ENCODE measurements at places on chromosomes 16 and 17.

GRCh38 chr17:8806926-8807550 lies 7.9 kb upstream of the MFSD6L start:
- DNase-seq, result no peak

DNA sequence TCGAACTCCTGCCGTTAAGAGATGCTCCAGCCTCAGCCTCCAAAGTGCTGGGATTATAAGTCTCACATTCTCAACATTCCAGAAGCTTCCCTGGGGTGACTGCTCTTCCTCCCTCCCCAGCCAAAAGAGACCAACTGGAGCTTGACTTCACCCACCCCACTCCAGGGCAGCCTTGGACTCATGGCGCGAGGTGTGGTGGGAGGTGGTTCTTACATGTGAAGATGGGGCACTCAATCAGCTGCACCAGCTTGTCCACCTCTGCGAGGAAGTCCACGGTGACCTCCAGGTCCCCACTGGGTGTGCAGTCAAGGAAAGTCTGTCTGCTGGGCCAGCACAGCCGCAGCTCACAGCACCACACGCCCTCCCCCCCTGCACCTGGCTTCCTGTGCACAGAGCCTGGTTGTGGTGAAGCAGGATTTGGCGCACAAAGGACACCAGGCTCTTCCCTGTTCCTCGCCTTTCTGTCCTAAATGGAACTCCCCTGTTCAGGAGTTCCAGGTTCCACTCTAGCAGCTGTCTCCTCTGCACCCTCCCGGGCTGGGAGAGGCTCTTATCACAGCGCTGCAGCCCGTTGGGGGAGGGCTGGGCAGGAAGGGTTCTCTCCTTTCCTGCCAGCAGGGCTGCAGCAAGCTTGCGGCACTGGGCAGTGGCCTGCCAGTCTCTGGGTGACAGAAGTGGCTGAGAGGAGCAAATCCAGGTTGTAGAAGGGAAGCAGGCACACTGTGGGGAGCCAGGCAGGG lies 9.6 kb upstream of the MTSS2 start:
- no peak for DNase-seq

GRCh38 chr17:72631949-72632684 lies 460.4 kb downstream of the SLC39A11 start:
- DNase-seq, result no peak

DNA sequence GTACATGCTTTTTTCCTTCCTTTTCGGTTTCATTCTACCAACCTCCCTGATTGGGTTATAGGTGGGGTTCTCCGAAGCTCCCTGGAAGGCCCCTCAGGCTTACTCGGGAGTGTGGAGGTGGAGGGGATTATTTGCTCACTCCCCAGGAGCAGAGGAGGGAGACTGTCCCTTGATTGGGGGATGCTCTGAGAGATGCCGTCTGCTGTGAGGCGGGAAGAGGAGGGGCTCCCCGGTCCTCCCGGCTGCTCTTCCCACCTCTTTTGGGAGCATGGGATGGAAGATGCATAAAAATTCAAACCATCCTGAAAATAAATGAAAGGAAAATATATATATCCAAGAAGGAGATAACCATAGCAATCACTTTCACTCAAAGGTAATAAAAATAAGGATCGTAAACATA lies 16.1 kb upstream of the RPTOR start:
- peak; percentile 59 for DNase-seq

DNA sequence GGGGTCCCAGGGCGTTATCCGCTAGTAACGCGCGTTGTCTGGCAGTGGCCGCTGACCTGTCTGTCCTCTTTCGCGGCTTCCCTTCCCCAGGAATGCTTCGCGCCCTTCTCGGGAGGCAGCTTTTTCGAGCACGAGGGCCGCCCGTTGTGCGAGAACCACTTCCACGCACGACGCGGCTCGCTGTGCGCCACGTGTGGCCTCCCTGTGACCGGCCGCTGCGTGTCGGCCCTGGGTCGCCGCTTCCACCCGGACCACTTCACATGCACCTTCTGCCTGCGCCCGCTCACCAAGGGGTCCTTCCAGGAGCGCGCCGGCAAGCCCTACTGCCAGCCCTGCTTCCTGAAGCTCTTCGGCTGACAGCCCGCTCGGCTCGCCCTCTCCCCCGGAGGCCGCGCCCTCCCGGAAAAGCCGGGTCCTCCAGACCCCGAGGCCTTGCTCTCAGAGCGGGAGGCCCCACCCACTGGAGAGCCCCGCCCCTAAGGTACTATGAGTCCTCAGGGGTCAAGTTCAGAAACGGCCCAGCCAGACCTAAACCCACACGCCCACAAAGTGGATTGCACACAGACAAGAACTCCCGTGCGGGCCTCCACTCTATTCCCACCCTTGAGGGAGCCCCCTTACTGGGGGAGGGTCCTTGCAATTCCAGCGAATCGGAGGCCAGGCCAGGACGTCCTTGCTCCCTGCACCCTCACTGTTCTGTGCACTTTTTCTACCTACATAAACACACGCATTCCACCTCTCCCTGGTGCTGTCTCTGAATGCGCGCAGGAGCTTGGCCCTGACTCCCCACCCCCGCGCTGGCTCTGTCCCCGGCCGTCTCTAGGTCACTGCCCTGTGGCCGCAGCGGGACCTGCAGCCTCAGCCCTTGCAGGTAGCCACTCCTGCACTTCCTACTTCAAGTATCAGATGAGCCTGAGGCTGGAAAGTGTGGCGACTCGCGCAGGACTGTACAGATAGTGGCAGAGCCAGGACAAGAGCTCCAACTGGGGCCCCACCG lies 5.4 kb upstream of the SLC5A2 start:
- no peak for DNase-seq

- DNase-seq, result no peak
Observed at GRCh38 chr16:88978608-88979346, 1.8 kb upstream of the CBFA2T3 start.

- peak; percentile 75 for DNase-seq
Observed at GRCh38 chr17:5587438-5588032, 3.2 kb upstream of the NLRP1 start.

- no peak for DNase-seq
Observed at GRCh38 chr17:57559634-57560318, 185.3 kb downstream of the CCDC182 start.

DNA sequence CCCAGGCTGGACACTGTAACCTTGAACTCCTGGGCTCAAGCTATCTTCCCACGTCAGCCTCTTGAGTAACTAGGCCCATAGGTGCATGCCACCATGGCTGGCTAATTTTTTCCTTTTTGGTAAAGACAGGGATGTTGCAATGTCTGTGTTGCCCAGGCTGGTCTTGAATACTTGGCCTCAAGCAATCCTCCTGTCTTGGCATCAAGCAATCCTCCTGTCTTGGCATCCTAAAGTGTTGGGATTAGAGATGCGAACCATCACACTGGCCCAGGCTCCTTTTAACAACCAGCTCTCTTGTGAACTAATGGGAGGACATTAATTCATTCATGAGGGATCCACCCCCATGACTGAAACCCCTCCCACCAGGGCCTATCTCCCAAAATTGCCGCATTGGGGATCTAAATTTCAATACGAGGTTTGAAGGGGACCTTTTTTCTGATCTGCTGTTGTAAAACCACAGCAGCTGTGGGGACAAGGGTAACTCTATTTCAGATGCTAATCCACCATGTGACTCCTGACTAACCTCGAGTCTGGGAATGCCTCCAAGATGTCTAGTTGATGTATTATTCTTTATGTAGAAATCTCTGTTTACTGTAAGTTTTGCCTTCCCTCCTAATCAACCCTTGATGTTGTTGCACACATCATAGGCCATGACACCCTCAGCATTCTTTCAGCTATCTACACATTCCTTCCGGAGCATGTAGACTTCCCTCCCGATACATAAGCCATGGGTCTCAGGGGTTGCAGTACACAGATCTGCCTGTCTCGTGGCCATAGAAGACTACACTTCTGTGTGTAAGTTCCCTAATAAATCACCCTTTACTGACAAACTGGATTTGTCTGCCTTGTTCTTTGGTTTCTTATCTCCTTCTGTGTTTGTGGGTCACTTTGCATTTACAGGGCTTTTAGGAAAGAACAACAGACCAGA lies 37.6 kb downstream of the RNF112 start:
- DNase-seq, result no peak

DNA sequence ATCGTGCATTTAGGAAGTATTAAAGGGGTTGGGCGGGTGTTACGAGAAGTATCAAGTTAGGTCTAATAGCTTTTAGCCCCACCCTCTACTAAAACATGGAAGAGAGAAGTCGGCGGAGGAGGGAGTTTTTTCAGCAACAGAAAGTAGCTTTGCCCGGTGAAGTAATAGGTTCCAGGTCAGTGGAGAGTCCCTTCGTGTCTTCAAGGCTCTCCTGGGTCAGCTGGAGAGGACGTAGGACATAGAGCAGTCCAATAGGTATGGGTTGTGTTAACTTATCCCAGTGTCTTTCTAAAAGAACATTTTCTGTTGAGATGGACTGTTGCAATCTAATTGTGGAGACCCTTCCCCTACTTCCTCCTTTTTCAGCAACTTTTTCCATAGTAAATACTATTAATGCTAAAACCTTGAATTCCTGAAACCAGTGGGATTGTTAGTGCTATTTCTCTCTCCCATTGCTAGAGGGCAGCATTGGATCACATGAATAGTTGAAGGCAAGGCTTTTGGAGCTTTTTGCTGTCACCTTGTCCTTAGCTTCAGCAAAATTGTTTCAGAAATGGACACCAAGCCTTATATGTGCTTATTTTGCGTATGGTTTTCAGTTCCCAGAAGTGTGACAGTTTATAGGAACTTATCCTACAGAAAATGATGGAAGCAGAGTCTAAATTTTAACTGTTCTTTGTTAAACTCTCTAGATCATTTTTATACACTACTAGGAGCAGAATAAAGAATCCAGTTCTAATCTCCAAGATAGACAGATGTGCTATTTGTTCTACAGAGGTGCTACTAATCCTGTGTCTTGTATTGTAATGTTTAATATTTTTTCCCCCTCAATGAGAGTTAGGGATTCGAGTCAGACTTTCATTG lies 38.4 kb downstream of the UTP18 start:
- DNase-seq, result peak; percentile 71

DNA sequence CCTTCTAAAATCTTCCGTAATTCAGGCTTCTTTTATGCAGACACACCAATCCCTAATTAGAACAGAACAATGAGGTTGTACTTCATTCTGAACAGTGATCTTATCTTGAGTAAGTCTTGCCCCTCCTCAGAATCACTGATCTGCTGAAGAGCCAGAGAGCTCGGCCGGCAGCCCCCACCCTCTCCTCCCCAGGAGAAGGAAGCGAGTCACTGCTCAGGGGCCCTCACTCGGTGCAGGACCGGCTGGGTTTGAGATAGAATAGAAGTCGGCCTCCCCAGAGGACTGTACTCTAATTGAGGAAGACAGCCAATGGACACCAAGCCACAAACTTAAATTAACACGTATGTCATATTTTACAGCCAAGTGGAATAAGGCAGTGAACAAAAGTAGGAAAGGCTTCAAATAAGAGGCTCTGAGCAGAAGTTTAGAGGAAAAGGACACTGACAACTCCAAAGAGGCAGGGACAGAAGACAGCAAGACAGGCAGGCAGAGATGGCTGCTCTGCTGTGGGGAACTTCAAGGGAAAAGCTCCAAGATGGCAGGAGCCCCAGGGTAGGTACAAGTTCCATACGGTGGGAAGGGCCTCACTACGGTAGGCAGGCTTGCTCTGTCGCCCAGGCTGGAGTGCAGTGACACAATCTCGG lies 18.6 kb downstream of the CREBBP start:
- no peak for DNase-seq

GRCh38 chr16:64982581-64982980 lies 139.3 kb downstream of the CDH11 start:
- no peak for DNase-seq

DNA sequence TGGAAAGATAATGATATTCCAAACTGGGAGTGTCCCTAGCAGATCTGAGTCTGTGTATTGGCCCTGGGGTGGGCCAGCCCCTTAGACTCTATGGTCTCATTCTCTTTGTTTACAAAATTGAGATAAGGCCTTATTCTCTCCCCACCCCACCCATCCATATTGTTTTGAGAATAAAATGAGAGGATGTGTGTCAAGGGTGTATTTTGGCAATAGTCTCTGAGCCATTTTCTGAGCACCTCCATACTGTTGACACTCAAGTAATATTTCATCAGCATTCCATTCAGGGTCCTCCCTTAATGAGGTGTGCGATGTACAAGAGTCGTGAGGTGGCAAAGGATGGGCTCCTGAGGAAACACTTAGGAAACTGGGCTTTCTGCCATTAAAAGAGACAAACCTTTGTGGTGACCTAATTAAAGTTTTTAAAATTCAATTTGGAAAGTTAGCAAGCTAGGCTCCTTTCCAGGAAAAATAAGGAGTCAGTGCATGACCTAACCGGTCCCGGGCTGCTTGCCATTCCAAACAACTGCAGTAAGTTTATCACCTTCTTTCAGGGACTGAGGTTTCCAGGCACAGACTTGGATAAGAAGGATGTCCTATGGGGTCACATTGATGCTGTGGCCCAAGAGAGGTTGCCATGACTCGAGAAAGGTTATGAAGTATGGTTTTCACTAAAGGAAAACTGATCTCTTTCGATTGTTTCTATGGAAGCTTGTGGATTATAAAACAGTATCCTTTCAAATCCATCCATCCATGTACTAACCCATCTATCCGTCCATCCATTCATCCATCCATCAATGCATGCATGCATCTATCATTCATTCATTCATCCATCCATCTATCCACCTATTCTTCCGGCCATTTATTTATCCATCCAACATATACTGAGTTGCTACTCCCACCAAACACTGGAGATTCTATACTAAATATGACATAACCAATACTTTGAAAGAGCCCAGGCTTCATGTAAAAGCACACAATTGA lies 443.3 kb downstream of the UTP18 start:
- DNase-seq, result no peak

GRCh38 chr16:23303685-23304084 lies 1.6 kb downstream of the SCNN1B start:
- DNase-seq, result no peak

GRCh38 chr16:75252946-75253911 lies 1.8 kb upstream of the BCAR1 start:
- no peak for DNase-seq

All from NCI-H1694 treated with DMSO at 0.1 percent for 48 hours (cell line).